ENCODE measurements at places on chromosomes 16 and 17.
A peak's percentile ranks its signal among the peaks of the same experiment; 100 is the strongest.

DNA sequence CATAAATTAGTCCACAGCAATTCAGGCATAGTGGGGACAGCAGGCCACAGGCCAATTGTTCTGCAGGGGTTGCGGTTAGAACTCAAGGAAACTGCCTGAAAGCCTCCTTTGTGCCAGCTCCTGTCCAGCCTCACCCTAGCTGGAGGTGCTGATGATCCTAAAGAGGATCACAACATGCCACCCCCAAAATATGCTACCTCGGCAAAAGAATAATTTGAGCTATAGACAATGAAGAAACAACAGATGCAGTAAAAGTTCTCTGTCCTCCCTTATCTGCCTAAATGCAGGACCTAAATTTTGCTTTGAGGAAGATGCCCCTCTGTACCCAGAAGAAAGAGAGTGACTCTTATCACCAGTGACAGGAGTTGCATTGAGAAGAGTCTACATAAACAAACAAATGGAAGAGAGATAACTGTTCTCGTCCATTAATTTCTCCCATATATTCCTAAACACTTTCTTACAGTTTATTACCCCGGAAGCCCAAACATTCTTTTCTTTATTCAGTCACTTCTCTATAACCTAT lies 14.7 kb downstream of the ALOX15 start:
- DNase-seq = no peak

- no peak for DNase-seq
Measured at GRCh38 chr16:81815429-81815766, 36.3 kb downstream of the PLCG2 start.

GRCh38 chr17:5832886-5833285 lies 237.3 kb upstream of the WSCD1 start:
- DNase-seq = no peak

GRCh38 chr16:8594149-8594666 lies 3.9 kb upstream of the TMEM114 start:
- DNase-seq = no peak

- DNase-seq = no peak
Measured at GRCh38 chr17:55426851-55427586, 5.4 kb upstream of the MMD start.

- no peak for DNase-seq
Measured at GRCh38 chr17:10197721-10198508, 491 bp downstream of the GAS7 start.

GRCh38 chr16:51134269-51134812 lies 16.7 kb downstream of the SALL1 start:
- no peak for DNase-seq

GRCh38 chr17:62794666-62794971 lies 13.5 kb downstream of the MARCHF10 start:
- no peak for DNase-seq

GRCh38 chr16:68756239-68756915 lies 19.3 kb downstream of the CDH1 start:
- peak; percentile 10 for DNase-seq

DNA sequence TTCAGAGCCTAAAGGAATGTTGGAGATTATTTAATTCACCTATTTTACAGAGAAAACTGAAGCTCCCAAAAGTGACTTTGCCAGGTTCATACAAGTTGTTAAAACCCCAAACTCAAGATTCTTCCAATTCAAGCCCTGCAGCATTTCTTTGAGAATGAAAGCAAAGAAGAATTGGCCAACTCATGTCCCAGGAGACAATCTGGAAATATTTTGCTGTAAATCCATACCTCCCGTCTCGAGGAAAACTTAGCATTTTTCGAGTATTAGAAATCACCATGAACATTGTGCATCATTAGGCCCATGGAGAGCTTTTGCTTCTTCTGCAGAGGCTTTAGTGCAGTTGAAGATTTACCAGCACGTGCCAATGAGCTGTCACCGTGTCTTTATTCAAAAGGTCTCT lies 176.4 kb upstream of the KCNJ16 start:
- no peak for DNase-seq

GRCh38 chr17:78488867-78489634 lies 88.1 kb downstream of the DNAH17 start:
- no peak for DNase-seq

- DNase-seq = no peak
Measured at GRCh38 chr17:14664511-14664910, 363.6 kb downstream of the HS3ST3B1 start.

GRCh38 chr17:10683853-10684252 lies 13.5 kb downstream of the SCO1 start:
- no peak for DNase-seq

- no peak for DNase-seq
Measured at GRCh38 chr17:3889325-3890012, 3.4 kb downstream of the CAMKK1 start.

GRCh38 chr16:53968454-53968853 lies 264.5 kb downstream of the FTO start:
- DNase-seq = no peak

- no peak for DNase-seq
Measured at GRCh38 chr17:19702217-19702641, 14.2 kb downstream of the SLC47A2 start.

- DNase-seq = no peak
Measured at GRCh38 chr17:39158623-39159022, 7.2 kb upstream of the PLXDC1 start.

- no peak for DNase-seq
Measured at GRCh38 chr17:7444682-7445618, at the start of gene CHRNB1. TSS of gene CHRNB1 (plus strand) at chr17:7445061. CDS start at chr17:7445128, 67 bp downstream.

DNA sequence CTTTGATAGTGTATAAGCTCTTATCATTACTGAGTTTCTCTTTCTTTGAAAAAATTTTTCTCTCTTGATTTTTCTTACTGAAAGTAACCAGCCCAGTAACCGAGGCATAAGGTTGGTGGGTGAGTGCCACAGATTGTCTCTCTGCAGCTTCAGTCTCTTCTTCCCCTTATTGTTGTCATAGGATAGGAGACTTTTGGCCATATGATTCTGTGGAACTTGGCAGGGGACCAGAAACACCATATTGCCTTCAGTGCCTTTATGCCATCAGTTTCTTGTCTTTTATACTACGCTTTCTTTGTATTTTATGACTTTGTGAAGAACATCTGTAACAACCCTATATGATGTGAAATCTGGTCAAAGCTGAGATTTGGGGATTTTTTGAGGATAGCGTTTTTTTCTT lies 341.6 kb upstream of the TBX2 start:
- no peak for DNase-seq

- no peak for DNase-seq
Measured at GRCh38 chr16:19672378-19672777, 45.6 kb downstream of the KNOP1 start.

GRCh38 chr16:62363501-62363900 lies 327.3 kb upstream of the CDH8 start:
- DNase-seq = no peak

- DNase-seq = no peak
Measured at GRCh38 chr17:12081720-12082119, 61.0 kb downstream of the MAP2K4 start.

DNA sequence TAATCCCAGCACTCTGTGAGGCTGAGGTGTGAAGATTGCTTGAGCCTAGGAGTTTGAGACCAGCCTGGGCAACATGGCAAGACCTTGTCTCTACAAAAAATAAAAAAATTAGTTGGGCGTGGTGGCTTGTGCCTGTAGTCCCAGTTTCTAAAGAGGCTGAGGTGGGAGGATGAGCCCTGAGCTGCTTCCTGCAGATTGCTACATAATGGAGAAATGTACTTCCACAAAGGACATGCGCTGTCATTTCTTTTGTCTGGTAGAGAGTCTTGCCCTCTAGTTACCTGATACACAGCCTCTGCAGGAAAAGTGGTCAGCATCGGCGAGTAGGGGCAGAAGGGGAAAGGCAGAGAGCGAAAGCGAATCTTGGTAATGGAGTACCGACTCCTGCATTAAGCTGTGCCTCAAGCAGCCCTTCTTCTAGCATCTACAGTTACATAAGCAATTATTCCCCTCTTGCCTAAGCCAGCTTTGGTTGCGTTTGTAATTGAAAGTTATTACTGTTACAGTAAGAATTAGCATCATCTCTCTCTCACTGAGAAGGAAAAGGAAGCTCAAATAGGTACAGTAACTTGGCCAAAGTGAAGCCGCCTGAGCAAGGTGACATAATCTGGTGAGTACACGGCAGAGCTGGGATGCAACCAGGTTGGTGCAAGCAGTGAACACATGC lies 18.5 kb upstream of the GGA2 start:
- no peak for DNase-seq

DNA sequence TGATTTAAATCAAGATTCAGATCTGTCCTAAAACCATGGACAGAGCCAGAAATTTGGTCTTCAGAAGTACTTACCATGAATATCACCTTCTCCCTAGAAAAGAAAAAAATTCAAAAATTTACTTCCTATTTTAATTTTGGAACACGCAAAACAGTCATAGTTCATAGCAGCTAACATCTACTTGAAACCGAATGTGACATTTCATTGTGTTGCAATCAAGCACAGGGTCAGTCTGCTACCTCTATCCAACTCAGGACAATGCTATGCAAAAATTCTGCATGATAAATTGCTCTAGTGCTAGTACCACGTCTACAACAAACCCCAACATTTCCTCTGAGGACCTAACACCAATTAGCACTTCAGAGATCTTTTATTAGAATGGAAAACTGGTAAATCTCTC lies 7.7 kb downstream of the JPT1 start:
- DNase-seq = no peak

- no peak for DNase-seq
Measured at GRCh38 chr17:44309472-44309871, 1.1 kb downstream of the RUNDC3A start.

DNA sequence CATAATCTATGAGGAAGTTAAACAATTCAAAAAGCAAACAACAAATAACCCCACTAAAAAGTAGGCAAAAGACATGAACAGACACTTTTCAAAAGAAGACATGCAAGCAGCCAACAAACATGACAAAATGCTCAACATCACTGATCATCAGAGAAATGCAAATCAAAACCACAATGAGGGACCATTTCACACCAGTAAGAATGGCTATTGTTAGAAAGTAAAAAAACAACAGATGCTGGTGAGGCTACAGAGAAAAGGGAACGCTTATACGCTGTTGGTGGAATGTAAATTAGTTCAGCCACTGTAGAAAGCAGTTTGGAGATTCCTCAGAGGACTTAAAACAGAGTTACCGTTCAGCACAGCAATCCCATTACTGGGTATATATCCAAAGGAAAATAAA lies 24.4 kb downstream of the TNFRSF13B start:
- no peak for DNase-seq

GRCh38 chr17:1197379-1197778 lies 17.6 kb upstream of the ABR start:
- no peak for DNase-seq

GRCh38 chr16:28261942-28262341 lies 30.4 kb upstream of the SBK1 start:
- DNase-seq = no peak

- DNase-seq = no peak
Measured at GRCh38 chr17:80307994-80308691, 47.5 kb downstream of the RNF213 start.

- no peak for DNase-seq
Measured at GRCh38 chr17:32268734-32269288, 3.2 kb downstream of the RHBDL3 start.

GRCh38 chr17:50824429-50824828 lies 11.0 kb upstream of the WFIKKN2 start:
- DNase-seq = no peak

- no peak for DNase-seq
Measured at GRCh38 chr16:50440531-50440930, 71.7 kb upstream of the BRD7 start.

DNA sequence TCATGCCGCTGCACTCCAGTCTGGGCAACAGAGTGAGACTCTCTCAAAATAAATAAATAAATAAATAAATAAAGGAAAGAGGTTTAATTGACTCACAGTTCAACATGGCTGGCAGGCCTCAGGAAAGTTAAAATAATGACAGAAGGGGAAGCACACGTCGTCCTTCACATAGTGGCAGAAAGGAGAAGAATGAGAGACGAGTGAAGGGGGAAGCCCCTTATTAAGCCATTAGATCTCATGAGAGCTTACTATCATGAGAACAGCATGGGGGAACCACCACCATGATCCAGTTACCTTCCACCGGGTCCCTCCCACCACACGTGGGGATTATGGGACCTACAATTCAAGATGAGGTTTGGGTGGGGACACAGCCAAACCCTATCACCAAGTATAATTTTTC lies 54.5 kb downstream of the PAFAH1B1 start:
- no peak for DNase-seq

GRCh38 chr16:2585651-2586081 lies 47.8 kb downstream of the PDPK1 start:
- DNase-seq = no peak

DNA sequence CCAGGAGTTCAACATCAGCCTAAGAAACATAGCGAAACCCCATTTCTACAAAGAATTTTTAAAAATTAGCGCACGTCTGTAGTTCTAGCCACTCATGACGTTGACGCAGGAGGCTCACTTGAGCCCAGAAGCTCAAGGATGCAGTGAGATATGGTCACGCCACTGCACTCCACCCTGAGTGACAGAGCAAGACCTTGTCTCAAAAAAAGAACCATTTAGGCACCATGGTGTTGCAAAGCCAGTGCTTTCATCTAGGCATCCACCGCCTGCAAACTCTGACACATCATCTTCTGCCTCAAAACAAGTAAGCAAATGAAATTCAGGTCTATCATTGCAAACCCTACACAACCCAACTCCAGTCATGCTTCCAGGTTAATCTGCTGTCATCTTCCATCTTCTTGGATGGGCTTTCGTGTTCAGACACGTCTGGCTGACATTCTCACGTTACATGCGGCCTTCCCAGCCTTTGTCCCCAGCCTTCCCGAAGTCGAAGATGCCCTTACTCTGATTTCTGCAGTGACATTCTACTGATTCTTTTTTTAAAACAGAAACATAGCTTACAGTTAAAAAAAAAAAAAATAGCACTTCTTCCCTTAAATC lies 8.9 kb downstream of the ANKRD11 start:
- DNase-seq = no peak

GRCh38 chr16:6081320-6081976 lies 983.9 kb upstream of the EEF2KMT start:
- DNase-seq = no peak

DNA sequence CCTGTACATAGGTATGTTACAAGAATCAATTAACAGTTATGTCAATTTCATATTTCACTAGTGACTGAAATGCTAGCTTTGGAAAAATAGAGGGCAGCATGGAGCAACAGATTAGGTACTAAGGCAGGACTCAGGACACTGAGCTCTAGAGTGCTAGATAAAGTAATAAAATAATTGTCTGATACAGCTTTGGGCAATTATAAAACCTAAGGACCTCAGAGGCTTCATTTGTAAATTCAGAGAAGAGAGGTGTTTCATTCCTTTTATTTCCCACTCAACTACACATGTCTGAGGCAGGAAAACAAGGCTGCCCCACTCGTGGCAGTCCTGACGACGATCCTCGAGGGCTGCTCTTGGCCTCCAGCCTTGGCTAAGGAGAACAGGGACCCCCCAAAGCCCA lies 81.5 kb downstream of the CA4 start:
- DNase-seq = no peak

GRCh38 chr16:30539000-30539964 lies 4.6 kb upstream of the ZNF747 start:
- no peak for DNase-seq

GRCh38 chr16:11312718-11313492 lies 31.8 kb upstream of the PRM1 start:
- no peak for DNase-seq

Data from activated CD4-positive, alpha-beta T cell treated with anti-CD3 and anti-CD28 coated beads, Interleukin-2, amount 50 U/mL, for 1 hour (primary cell).